Hippocampal formation (tissue), 2 donors: ENCODE measurements at places on chromosomes 5 and 9.

- DNase-seq: no peak
Measured at GRCh38 chr9:2465921-2466460, 155.6 kb upstream of the VLDLR start.

DNA sequence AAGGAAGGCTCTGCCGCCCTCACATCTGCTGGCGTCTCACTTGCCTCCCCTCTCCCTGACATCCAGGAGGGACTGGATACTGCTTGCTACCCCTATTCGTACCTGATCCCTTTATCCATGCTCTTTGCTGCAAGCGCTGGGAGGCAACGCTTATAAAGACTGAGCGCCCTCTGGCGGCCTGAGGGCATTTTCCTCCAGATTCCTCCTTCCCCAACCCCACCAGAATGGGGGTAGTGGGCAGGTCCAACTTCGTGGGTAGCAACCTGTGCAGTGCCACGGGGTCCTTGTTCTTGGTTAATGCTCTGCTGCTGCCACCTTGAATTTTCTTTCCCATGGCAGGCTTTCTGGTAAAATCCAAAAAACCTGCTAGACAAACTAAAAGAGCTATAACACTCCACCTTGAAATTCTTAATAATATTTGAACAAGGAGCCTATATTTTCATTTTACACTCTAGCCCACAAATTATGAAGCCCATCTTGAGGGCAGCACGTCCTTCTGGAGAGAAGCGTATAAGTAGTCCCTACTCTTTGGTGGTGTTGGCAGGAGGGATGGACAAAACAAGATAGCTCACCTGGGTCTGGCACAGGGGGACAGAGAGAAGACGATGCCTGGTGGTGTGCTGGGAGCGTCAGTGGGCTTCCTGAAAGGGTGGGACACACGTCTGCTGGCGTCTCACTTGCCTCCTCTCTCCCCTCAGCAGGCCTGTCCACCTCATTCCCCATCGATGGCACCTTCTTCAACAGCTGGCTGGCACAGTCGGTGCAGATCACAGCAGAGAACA is 52.5 kb downstream of the JADE2 start:
- DNase-seq: peak; percentile 58

GRCh38 chr9:38326122-38326521 is 66.4 kb upstream of the ALDH1B1 start:
- no peak for DNase-seq

DNA sequence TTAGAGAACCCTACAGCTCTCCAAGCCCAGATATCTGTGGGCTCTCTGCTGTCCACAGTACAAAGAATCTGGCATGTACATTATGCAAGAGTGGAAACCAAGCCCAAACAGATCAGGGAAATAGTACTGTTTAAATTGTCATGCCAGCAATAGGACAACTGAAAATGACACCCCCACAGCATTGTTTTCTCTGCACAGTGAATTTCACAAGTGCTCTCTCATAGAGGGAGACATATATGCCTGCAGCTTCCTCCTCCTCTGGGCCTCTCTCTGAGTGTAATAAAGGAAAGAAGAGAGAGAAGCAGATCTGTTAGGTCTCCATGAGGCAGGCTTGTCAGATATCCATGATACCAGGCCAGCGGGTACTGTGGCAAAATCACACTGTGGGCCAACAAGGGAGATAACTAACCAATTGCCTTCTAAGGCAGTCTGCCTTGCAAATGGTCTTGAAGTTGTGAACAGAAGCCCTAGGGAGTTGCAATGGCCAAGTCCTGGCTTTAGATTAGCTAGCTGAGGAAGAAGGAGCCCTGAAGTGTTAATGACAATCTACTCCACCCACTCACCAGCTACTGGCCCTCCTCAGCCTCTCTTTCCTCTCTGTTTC is 54.4 kb upstream of the JMY start:
- DNase-seq: no peak

GRCh38 chr9:9552665-9553064 is 1060.1 kb downstream of the PTPRD start:
- no peak for DNase-seq

- DNase-seq: peak; percentile 20
Measured at GRCh38 chr5:78638423-78638822, 10.1 kb downstream of the LHFPL2 start.
